ENCODE measurements at places on chromosomes 7 and 10.

DNA sequence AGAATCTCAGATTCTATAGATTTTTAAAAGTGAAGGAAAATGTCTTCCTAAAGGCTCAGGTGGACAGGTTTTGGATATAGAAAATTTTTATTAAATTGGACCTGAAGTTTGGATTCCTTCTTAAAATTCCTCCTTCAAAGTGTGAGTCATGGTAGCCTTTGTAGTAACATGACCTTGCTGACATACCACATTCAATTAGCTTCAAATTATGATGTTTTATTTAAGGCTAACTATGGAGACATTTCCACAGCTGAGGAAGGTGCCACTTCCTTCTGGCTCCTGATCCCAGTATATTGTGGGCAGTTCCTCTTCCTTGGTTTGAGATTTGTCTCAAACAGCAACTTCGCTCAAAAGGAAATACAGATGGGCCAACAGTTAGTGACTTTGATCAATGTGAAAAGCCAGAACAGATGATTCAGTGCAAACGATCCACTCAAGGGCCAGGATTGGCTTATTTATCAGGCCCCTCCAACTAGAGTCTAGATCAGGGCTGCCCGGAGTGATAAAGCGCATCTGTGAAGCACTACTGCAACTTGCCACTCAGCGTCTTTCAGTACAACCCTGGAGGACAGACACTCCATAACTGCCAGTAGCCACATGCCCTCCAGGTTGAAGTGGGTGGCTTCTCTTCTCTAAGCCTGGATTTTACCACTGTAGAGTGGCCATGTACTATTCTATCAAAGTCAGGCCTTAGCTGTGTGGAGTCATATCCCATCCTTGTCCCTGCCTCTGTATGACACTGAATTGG is 573.5 kb downstream of the KIF20B start:
- DNase-seq, result no peak

- no peak for DNase-seq
These were observed 279.8 kb downstream of the KCNMA1 start for GRCh38 chr10:77357611-77358310.

GRCh38 chr7:118949031-118949430 is 724.5 kb downstream of the ANKRD7 start:
- DNase-seq, result no peak

- DNase-seq, result no peak
These were observed 4.7 kb upstream of the OPN4 start for GRCh38 chr10:86649471-86650150.

DNA sequence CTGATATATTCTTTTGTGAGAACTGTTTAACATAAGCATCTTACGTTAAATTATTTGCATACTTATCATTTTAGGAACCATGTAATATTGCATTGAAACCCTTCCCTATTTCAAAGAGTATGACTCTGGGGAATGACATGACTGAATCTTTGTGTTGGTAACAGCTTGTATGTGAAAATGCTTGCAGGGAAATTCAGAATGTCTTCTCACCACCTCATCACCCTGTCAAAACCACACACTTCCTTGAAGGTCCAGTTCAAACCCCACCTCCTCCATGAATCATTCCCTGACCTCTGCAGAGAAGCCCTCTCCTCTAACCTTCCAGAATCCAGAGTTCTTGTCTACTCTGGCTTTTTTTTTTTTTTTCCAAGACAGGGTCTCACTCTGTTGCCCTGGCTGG is 26.3 kb upstream of the NKX2-3 start:
- DNase-seq, result no peak

- no peak for DNase-seq
These were observed 93.9 kb upstream of the AGR3 start for GRCh38 chr7:16975712-16976111.

DNA sequence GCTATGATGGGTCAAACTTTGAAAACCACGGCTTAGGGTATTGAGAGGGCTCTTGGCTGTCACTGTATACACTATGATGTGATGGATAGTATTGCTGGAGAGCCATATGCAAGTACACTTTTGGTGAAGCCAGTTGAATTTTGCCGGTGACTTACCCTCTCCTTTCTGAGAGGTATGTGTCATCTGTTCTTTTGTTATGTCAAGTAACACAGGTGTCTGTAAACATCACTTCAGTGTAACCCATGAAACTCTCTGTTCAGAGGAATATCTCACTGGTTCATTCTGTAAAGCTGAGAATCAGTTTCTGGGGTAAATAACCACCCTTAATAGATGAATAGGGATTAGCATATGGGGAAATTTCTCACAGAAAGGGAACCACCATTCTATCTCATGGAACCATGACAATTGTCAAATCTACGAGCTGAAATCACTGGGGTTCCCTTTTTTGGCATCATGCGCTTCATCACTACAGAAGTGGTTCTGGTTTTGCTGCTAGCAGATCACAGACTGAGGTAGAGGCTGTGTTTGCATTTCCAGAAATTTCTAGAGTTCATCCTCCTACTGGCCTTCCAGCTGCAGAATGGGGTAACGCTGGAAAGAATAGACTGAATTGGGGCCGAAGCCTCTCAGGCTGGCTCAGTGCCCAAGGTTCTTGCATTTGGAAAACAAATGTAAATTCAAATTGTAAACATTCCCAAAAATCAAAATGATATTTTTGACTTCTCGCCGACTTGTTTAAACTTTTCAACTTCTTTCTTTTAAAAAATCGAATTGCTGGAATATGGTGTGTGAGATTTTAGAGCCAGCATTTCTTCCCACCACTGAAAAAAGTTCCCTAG is 83.3 kb upstream of the CREB5 start:
- no peak for DNase-seq

GRCh38 chr7:80277434-80278427 is 143.1 kb downstream of the GNAI1 start:
- no peak for DNase-seq

DNA sequence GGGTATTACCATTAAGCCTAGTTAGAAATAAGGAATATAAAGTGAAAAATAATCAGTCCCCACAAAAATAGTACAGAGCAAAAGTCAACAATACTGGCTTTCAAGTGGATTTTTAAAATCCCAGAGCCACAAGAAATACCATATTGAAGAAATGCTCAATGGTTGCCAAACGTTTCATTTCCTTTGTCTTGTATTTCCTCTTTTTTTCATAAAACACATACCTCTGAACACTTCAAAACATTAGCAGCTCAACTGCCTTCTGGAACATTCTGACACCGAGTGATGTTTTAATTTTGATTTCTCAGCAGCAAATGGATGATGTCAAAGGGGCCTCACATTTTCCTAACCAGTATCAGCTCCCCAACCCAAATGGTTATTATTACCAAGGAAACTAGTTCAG is 10.5 kb downstream of the NOD1 start:
- no peak for DNase-seq

DNA sequence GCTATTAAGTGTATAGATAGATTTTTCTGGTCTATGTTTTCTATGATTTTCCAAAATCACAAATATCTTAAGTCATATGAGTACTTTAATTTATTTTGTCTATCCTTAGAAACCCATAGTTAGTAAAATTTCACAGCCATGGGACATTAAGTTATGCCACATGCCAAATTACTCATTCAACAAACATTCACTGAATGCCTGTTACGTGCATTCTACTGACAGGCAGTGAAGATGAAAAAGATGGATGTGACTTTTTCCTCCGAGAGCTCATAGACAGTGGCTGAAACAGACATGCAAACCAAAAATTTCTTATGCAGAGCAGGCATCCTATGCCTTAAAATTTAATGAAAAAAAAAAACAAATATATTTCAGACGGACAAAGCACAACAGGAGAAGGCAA is 84.9 kb downstream of the CHRM2 start:
- DNase-seq, result no peak

DNA sequence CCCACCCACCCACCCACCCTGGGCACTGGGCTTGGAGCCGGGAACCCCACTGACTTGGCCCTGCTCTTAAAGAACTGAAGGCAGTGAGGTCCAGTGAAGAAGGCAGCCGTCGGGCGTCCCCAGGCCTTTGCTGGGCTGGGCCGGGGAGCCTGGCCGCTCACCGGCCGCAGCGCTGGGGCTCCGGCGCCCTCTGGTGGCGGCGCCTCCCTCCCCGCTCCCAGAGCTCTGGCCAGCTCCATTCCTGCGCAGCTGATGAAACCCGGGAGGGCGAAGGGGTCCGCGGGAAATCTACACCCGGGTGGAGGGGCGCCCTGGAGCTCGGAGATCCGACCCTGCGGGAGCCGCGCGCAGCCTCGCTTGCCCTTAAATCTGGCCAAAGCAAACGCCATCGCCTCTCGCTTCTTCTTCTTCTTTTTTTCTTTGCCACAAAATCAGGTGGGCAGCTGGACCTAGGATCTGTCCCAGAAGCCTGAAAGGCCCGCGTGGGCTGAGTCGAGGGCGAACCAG is 1.7 kb upstream of the CXCL12 start:
- peak; percentile 8 for DNase-seq

DNA sequence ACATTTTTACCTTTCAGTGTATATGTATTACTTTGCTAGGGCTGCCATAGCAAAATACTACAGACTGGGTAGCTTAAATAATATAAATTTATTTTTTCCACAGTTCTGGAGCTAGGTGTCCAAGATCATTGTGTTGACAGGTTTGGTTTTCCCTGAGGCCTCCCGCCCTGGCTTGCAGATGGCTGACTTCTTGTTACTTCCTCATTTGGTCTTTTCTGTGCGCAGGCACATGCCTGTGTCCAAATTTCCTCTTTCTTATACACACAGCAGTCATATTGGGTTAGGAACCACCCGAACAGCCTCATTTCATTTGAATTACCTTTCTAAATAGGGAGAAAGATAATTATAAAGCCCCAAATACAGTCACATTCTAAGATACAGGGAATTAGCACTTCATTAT is 521.6 kb upstream of the SORCS1 start:
- no peak for DNase-seq

DNA sequence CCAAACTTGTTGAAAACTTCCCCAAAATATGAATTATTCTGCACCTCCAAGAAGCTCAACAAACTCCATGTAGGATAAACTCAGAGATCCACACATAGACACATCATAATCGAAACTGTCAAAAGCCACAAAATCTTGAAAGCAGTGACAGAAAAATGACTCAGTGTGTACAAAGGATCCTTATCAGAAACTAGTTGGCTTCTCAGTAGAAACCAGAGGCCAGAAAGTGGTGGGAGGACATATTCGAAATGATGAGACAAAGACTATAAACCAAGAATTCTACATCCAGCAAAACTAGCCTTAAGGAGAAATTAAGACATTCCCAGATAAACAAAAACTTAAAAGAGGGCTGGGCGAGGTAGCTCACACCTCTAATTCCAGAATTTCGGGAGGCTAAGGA is 38.5 kb downstream of the MCMBP start:
- DNase-seq, result no peak

DNA sequence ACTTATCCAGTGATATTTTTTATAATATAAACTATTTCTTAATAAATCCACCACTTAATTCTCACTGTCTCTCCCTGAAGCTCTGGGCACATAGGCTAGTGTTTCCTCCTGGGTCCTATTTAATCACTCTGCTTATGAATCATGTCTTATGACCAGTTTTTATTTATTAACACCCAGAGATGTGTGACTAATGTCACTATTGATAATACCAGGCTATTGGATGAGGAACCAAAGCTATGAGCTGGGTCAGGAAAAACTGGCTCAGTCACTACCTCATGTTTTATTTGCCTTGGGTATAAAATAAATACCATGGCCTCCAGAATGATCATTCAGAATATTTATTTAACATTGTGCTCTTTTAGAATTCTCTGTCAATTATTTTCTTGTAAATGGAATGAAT is 5.2 kb downstream of the SEMA3E start:
- no peak for DNase-seq

DNA sequence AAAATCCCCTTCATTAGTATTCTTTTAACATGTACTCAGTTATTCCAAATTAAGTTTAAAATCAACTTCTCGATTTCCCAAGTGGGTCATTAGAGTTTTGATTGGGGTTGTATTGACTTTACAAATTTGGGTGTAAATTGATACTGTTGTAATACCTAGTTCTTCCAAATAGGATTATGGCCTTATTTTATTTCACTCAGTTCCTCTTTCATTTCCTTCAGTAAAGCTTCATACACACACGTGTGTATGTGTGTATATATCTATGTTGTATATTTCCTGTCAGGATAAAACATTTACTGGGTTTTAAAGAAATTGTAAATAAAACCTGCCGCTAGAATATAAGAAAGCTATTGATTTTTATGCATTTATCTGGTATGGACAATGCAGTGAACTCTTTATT is 15.9 kb downstream of the YME1L1 start:
- no peak for DNase-seq

GRCh38 chr10:78349165-78349516 is 315.5 kb downstream of the RPS24 start:
- no peak for DNase-seq

DNA sequence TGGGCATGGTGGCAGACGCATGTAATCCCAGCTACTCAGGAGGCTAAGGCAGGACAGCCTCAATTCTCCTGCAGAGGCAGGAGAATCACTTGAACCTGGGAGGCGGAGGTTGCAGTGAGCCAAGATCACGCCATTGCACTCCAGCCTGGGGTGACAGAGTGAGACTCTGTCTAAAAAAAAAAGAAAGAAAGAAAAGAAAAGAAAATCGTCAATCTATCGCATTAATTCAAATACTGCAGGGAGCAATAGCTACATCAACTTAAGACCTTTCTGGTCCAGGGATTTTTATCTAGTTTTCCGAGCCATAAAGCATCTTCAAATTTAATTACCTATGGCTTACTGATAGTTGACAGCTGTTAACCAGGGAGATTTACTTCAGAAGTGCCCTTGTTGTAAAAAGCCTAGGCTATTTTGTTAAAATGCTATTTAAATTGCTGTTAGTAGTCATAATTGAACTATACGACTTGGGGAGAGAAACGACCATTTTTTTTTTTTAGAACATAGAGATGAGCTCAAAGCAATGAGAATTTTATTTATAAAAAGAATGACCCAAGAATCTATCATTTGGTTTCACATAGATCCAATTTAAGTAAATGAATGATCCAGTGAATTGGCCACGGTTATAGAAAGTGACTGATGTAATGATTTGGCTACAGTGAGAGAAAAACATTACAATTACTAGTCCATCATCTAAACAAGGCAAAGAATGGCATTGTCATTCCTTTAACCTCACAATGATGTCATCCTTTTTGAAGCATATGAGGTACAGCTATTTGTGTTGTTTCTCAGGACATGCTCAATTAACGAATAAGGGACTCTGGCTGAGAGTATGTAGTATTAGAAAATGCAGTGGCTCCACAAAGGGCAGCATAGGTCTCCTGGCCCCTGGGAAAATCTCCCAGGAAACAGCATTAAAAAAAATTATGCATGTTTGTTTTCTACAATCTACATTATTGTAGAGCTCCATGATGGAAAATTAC is 85.3 kb downstream of the SEMA3C start:
- DNase-seq, result no peak

DNA sequence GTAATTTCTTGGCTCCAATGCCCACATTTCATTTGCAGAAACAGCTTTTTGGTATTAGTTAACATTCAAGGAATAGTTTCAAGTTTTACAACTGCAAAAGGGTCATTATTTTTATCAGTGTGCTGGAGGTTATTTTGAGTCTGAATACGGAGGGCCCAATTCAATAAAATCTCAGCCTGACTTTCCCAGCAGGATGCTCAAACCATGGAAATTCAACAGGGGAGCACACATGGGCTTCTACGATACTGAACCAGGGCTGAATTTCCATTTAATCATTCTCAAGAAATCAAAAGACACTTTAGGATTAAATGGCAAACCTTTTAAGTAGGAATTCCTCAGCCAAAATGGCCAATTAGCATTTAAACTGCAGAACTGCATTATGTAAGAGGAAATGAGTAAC is 700.9 kb upstream of the ANKRD30A start:
- DNase-seq, result no peak

GRCh38 chr10:89458784-89459183 is 44.4 kb downstream of the IFIT5 start:
- DNase-seq, result no peak

All from activated CD4-positive, CD25-positive, alpha-beta regulatory T cell treated with anti-CD3 and anti-CD28 coated beads, Interleukin-2, amount 50 U/mL, for 16 hours (primary cell).